ENCODE measurements at places on chromosomes 1 and 21.

- no peak for DNase-seq
Observed at GRCh38 chr1:6918186-6918924, 133.1 kb downstream of the CAMTA1 start.

DNA sequence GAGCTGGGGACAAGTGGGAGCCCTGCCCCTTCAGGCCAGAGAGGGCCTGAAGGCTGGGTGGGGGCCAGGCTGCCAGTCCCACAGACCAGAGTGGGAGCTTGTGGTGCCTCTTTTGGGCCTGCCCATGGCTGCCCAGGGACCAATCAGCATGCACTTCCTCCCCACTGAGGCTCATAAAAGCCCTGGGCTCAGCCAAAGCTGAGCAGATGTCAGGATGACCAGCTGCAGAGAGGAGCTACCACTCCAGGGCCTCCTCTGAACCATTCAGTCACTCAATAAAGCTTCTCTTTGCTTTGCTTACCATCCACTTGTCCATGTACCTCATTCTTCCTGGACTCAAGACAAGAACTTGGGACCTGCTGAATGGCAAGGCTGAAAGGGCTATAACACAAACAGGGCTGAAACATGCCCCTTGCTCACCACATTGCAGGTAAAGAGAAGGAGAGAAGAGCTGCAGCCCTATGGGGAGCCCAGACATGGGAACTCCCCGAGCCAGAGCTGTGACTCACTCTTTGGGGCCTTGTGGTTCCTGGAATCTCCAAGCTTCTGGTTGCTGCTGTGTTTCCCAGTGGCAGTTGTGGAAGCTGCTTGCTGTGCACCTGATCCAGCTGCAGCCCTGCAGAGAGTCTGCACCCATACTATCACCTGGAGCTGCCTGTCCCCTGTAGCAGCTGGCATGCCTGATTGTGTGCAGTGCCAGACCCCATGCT is 82.0 kb downstream of the OLFML3 start:
- DNase-seq, result no peak

DNA sequence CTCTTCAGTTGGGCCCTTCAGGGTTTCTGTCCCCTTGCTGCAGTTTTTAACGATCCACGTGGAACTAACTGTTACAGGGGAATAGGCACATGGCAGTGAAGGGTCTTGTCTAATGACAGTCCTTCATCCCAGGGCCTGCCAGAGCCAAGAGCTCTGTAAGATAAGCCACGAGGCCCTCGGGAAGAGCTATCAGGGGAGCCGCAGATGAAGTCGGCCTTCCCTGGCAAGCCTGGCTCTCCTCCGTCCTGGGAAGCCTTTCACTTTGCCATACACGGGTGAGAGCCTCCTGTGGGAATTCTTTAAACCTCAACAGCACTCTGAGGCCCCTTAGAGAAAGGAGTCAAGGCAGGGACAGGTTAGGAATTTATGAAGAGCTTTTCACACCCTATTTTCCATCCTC is 29.0 kb downstream of the ACP6 start:
- no peak for DNase-seq

GRCh38 chr1:76408303-76408702 is 333.8 kb downstream of the ST6GALNAC3 start:
- DNase-seq, result no peak

GRCh38 chr21:40631211-40631610 is 215.7 kb downstream of the DSCAM start:
- DNase-seq, result no peak

Data from activated CD4-positive, alpha-beta T cell treated with anti-CD3 and anti-CD28 coated beads for 24 hours (primary cell).